ENCODE measurements at places on chromosomes 1 and 21.

GRCh38 chr1:218030846-218031245 is 254.2 kb upstream of the RRP15 start:
- DNase-seq: no peak

DNA sequence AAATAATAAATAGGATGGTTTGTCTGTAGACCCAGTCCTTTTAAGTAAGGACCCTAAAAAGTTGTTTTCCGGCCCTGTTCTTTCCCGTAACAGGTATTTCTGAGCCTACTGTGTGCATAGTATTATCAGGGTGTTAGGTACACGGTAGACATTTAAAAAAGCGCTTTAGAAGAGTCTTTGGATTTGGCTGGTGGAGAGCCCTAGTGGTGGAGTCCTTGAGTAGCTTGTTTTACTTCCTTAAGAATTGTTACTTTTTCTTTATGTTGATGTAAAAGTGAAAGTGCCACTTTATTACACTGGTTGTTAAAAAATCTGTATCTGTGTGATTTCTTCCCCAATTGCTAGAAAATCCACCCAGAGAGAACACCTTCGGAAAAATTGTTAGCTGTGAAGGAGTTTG is 36.8 kb downstream of the SMYD2 start:
- no peak for DNase-seq

DNA sequence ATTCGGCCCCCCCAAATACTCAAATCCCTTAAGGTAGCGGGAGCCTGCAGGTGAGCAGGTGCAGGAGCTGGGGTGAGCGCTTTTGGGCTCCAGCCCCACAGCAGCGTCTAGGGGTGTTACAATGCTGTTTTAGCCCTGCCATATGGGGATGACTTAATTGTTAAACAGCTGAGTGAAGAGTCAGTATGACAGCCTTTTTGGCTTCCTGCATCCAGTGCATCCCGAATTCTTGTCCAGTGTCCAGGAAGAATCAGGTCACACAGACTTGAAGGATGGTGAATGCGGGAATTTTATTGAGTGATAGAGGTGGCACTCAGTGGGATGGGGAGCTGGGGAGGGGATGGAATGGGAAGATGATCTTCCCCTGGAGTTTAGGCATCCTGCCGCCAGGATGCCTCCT is 30.4 kb upstream of the HHAT start:
- DNase-seq: no peak

- no peak for DNase-seq
Observed at GRCh38 chr21:15370462-15370975, 305.7 kb upstream of the NRIP1 start.

- peak; percentile 35 for DNase-seq
Observed at GRCh38 chr1:21935891-21936365, 1.2 kb downstream of the HSPG2 start.

- DNase-seq: peak; percentile 21
Observed at GRCh38 chr1:46413596-46413985, 19.5 kb downstream of the FAAH start.

DNA sequence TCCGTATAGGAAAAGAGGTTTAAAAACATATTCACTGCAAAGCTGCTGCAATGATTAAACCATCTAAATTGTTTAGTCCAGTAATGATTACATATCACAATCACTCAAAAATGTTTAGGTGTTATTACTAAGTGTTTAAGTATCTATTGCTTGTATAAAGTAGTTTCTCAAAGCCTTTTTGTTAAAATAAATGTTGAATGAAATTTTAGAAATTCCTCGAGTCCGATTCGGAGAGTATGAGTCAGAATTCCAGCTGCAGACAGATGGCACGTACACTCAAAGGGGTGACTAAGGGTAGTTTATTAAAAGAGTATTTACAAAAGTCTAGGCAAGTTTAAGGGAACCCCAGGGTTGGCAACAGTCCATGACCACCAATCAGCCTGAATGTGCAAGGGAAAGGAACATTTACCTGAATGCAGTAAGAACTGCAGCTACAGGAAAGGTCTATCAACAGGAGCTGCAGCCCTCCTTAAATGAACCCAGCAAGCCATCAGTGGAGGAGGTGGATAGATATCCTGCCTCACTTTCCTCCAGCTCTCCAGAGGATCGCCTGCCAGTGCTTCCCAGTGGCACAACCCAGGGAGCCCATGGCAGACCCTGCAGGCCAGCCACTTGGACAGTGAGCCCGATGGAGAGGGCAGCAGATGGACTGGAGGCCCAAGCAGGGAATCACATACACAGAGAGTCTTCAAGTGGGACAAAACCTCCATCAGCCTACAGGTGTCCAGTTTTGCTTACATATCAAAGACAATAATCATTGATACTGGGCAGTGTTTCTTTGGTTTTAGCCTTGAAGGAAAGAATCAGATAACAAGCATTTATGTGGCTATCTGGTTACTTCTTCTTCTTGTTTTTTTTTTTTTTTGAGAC is 92.1 kb upstream of the SLC44A3 start:
- peak; percentile 93 for DNase-seq

DNA sequence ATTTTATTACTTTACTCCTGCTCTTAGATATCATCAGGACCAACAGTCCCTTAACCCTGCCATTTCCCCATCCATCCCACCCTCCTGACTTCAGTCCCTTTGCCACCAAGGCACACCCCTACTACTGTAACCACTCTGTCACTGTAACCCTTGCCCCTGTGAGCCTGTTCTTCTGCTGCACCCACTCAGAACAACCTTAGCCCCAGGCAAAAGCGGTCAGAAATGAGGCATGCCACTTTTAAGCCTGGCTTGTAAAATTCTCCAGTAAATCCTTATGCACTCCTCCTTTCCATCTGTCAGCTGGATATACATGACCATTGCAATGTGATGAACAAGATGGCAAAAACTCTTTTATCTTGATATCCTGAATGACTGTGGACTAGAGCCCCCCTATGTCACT is 555.0 kb upstream of the PLXNA2 start:
- no peak for DNase-seq

GRCh38 chr1:213066363-213066762 is 15.3 kb downstream of the RPS6KC1 start:
- DNase-seq: no peak

GRCh38 chr21:42578034-42578433 is 64.4 kb downstream of the SLC37A1 start:
- no peak for DNase-seq

DNA sequence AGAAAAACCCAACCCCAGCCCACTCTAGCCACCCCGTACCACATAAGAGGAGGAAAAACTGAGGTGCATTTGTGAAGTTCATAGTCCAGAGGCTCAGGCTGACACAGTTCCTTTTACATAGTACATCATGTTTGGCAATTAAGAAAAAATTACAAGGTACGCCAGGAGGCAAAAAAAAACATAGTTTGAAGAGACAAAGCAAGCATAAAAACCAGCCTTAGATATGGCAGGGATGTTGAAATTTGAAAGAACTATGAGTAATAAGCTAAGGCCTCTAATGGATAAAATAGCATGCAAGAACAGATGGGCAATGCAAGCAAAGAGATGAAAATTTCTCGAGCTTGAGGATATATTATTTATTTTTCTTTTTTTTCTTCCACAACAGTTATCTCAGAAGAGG is 31.9 kb downstream of the MIXL1 start:
- DNase-seq: no peak

- no peak for DNase-seq
Observed at GRCh38 chr1:38025233-38025632, 12.7 kb downstream of the UTP11 start.

DNA sequence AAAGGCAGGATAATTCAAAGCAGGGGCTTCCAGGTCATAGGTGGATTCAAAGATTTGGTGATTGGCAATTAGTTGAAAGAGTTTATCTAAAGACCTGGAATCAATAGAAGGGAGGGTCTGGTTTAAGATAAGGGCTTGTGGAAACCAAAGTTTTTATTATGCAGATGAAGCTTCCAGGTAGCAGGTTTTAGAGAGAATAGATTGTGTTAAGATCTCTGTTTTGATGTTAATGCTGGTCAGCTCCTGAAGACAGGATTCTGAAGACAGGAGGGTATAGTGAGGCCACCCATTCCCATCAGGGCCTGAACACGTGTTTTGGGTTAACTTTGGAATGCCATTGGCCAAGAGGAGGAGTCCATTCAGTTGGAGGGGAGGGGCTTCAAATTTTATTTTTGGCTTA is 6.1 kb upstream of the PTBP2 start:
- DNase-seq: no peak

DNA sequence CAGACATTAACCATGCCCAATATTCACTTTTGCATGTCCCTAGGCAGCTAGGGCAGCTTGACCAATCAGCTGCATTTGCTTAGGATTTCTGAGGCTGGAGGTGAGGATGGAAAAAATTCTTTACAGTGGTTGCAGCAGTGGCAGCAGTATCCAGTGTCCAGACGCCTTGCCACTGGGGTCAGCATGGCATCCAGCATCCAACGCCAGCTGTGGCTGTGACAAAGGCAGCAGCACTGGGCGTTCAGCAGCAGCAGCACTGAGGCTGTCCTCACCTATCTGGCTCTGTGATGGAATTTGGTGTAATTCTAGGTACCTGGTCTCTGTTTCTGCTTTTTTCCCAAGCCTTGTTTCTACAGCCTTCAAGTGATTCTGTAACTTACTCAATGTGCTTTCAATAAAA is 15.5 kb downstream of the RHBDL2 start:
- DNase-seq: no peak

GRCh38 chr1:222413436-222413835 is 134.5 kb downstream of the HHIPL2 start:
- peak; percentile 50 for DNase-seq

- peak; percentile 89 for DNase-seq
Observed at GRCh38 chr1:209688746-209689234, 13.6 kb downstream of the G0S2 start.

DNA sequence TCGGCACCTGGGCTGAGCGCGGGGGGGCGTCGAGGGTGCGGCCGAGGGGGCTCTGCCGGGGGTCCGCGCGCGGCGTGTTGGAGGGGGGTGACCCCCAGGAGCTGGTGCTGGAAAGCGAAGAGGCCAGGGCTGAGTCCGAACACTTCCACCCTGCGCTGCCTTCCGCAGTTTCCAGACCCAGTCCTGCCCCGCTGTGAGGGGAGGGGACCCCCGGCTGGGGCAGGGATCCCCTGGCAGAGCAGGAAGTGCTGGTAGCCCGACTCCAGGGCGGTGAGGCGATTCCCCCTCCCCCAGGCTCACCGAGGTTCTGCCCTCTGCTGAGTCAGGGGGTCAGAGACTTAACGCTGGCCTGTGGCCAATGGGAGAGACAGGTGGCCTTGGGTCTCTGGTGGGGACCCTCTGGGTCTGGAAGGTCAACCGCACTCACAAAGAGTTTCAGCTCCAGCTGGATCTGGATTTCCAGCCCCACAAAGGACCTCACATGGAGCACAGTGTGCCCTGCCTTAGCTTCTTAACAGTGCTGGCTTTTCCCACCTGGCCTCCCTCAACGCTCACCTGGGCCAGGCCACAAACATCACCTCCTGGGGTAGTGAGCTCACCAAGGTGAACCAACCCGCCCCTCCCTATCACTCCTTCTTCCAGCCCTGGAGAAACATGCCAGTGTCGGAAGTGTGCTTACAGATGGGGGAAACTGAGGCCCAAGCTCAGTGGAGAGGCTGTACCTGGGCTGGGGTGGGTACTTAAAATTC is 39.8 kb upstream of the SYNC start:
- no peak for DNase-seq

DNA sequence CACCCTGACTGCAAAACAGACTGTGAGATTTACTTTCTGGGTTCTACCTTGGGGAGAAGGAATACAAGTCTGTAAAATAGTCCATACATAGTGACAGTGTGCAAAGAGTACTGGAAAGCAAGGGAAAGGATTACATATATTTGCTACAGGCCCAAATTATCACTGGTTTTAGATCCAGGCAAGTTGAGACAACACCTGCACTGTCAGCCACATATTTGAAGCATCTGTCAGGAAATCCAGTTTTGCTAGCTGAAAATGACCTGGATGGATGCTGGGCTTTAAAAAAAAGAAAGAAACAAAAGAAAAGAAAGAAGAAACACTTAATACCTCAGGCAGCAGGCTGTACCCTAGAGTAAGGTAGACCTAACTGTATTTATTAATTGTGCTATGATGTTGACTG is 23.9 kb upstream of the SPRR2G start:
- DNase-seq: no peak

DNA sequence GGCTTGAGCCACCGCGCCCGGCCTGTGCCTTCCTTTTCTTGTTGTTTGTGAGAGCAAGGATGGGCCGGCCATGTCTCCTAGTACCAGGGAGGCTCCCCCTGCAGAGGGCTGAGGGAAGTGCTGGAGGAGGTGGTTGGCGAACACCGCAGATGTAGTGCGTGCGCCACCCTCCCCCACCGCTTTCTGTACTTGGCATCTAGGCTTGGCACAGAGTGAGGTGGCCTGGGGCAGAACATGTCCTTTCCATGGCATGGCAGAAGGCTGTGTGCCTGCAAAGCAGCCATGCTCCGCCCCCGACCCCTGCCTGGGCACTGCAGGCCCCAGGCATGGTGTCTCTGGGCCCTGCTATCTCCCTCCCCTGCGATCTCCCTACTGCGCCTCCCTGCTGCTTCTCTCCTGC is 30.7 kb downstream of the ALPL start:
- DNase-seq: peak; percentile 26

GRCh38 chr1:172887162-172887561 is 163.6 kb downstream of the TNFSF18 start:
- DNase-seq: no peak

DNA sequence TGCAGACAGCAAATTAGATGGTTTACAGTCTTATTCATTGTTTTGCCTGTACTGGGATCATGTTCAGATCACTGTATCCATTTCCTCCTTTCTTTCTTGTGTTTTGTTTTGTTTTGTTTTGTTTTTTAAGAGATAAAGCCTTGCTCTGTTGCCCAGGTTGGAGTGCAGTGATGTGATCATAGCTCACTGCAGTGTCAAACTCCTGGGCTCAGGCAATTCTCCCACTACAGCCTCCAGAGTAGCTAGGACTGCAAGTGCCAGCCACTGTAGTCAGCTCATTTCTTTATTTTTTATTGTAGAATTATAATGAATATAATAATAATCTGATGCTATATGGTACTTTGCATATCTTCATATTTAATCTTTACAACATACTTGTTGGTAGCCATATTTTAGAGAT is 403.7 kb upstream of the B3GALT2 start:
- DNase-seq: no peak

DNA sequence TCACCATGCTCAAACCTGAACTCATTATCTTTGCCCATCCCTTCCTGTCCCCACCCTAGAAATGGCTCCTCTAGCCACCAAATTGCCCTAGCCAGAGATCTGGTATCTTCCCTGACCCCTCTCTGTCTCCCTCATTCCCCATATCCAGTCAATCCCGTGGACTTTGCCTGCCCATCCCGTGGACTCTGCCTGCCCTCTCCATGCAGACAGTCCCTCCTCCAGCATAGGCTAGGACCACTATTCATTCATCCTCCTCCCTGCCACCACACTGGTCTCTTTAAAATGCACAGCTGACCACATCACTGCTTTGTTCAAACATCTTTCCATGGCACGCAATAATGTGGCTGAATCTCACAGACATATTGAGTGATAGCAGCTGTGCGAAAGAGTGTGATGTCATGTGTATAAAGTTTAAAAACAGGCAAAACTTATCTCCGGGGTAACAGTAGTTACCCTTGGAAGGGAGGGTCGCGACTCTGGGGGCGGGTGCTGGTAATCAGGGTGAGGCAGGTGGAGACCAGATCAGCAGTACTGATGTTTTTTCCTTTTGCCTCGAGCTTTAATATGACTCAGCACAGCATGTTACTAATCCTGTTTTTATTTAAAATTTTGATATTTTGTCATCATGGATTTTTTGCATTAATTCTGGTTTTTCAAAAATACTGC is 4.8 kb upstream of the SLC2A1 start:
- DNase-seq: peak; percentile 92

GRCh38 chr1:87941337-87941946 is 612.8 kb downstream of the LMO4 start:
- no peak for DNase-seq

Measured in mesenchymal stem cell (in vitro differentiated cells and primary cell).